ENCODE measurements at places on chromosomes 1 and 21.

- DNase-seq, result no peak
These were observed 5.8 kb downstream of the OR6P1 start for GRCh38 chr1:158564608-158565007.

- DNase-seq, result no peak
These were observed 20.5 kb downstream of the ELAPOR1 start for GRCh38 chr1:109134423-109134822.

- DNase-seq, result no peak
These were observed 75.4 kb downstream of the RUNX1 start for GRCh38 chr21:34973685-34974084.

GRCh38 chr1:230745071-230745470 is 2.1 kb upstream of the CAPN9 start:
- peak; percentile 67 for DNase-seq

- DNase-seq, result no peak
These were observed 655.8 kb downstream of the BRINP3 start for GRCh38 chr1:189821833-189822232.

DNA sequence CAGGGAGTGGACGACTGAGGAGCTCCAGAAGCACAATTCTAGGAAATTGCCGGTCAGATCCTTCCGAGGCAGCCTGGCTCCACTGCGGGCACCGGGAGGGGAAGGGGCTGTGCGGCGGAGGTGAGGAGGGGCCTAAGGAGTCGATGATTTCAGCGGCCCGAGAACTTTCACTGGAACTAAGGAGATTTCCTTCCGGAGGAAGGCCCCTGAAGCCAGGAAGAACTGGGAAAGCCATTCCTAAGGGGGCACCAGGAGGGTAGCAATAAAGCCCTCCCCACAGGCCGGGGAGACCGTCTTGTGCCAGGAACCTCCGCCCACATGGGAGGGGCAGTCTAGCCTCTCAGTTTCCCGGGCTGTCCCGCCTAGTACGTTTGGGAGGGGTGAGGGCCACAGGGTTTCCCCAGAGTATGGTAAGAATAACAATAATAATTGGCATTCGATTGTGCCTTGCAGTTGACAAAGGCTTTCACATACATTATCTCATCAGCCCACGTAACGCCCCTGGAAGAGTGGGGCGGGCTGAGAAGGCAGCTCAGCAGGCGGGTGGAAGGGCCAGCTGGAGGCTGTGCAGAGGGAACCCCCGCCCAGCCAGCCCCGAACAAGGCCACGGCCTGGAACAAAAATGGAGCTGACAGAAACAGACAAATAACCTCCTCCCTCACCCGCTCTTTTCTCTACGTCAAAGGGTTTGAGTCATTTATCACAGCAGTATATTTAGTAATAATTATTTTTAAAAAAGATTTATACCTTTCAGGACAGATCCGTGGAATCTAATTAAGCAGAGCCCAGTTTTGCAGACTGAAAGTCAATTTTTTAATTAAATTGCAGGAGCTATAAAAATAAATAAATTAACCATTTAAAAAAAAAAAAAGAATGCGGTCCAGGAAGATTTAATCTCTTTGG is 19.8 kb downstream of the NPR1 start:
- DNase-seq, result no peak

DNA sequence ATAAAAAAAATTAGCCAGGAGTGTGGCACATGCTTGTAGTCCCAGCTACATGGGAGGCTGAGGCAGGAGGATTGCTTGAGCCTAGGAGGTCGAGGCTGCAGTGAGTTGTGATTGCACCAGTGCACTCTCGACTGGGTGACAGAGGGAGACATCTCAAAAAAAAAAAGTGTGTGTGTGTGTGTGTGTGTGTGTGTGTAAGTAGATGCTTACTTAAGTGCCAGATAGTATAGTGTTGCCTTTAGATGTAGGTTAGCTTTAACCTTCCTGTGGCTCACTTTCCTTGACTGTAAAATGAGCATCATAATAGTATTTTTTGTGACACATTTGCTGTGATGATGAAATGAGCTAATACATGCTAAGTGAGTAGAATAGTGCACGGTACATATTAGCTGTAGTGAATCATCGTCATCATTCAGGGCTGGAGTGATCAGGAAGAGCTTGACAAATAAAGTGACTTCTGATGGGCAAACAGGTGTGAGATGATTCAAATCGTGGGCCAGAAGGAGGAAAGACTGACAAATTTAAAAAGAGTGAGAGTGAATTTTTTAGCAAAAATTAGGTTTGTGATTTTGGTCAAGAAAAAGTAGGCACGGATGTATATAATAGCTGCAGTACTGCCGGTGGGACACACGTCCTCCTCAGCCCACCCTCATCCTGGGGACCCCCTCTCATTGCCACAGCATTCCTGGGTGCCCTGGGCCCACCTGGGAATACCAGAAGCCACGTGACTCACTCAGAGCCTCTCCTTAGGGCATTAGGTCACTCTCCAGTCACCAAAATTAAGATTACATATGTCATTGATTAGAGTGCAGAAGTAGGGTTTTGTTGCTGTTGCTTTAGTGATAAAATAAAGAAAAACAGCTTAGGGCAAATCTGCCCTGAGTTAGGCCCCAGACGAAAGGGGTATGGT is 33.9 kb downstream of the EIF2D start:
- no peak for DNase-seq

DNA sequence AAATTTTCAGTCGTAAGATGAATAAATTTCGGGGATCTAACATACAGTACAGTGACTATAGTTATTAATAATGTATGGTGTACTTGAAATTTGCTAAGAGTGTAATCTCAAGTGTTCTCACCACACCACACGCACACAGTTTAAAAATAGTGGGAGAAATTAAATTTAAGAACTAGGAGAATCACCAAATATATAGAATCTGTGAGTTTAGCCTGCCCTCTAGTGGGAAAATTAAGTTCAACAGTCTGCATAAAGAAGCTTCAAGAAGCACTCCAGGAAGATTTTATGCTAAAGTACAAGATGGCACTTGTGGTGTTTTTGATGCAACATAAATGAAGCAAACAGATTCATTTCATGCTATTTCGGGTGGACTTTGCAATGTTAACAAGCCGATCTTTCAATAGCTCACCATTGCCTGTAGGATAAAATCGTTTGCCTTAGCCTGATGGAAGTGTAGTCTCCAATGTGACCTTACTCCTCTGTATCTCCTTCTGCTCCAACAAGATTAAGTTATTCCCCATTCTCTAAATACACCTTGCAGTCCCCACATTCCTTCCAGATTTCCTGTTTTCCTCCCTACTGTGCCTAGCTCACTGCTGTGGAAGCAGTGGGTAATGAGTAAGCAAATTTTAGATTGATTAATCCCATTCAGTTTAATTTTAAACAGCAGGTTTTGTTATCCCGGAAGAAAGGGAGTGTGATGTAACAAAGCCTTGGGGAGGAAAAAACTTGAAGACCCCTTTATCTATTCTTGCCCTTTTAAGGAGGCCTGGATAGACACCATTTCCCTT is 8.7 kb upstream of the PIK3C2B start:
- DNase-seq, result peak; percentile 81

DNA sequence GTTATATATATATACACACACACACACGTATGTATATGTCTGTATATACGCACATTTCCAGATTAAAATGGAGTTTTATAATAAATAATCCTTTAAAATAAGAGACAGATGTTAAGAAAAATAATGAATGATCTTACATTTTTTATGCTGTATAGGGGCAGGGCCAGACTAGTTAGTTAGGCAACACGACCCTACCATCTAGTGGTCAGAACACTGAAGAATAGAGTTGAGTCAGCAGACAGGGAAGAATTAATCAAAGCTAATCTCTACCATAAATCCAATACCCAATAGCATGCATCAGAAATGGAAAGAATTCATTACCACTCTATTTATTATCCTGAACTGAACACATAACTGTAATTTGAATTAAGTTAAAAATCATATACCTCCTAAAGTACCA is 156.7 kb downstream of the BRINP3 start:
- peak; percentile 24 for DNase-seq

DNA sequence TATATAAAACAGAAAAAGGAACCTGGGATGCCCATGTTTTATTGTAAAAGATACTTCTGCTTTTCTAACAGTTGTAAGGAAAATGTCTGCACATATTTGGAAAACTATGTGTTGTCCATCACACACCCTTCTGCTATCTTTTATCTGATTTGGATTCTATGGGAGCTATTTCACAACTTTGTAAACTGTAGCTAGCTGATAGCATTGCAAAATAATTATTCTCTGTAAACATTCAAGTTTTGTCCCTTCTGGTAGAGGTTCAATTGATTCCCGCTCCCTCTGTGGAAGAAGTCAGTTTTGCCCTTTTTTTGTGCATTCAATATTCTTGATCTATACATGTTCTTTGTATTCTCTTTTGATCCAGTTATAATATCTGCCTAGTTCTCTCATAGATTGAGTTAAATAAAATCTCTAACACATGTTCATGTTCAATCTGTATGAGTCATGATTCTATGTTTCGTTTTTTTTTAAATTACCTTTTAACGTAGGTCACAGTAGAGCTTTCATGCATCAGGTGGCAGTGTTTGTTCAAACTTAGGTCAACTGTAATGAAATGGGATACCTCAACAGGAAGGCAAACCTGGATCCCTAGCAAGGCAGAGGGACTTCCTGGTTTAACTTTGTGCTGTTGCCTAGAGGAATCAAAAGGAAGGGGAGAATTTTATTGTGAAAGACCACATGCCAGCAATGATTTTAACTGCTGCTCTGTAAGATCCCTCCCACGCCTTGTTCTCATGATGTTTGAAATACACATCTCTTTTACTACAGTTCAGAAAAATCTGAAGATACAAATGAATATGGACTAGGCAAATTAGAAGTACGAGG is 26.0 kb upstream of the BCL9 start:
- no peak for DNase-seq

GRCh38 chr1:222994511-222995235 is 148.4 kb downstream of the TLR5 start:
- no peak for DNase-seq
